Fibroblast of skin of abdomen (primary cell): ENCODE measurements at places on chromosomes 2 and 18.

DNA sequence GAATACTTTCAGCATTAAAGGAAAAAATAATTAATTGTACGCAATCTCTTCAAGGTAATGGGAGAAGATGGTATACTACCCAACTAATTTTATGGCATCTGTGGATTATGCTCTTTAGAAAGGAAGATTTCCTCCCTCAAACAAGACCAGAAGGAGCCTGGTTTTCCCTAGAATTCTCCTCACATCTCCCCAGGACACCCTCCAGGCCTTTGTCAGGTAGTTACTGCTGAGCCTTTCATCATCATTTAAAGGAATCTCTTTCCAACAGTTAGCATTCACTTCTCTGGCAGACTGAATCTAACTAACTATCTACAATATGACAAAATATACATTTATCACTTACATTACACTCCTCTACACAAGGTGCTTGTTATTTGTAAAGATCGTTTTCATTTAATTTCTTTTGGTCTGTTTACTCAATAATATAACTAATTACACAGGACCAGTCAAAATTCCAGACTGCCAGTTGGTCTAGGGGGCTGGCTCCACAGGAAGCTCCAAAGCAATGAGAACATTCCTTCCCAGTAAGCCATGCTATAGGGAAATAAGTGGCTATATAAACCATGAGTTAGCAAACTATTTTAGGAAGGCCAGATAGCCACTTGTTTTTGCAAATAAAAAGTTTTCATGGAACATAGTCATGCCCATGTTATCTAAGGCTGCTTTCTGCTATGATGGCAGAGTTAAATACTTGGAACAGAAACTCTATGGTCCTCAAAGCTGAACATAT lies 19.1 kb downstream of the ZNF24 start:
- peak; percentile 36 for DNase-seq

- peak; percentile 88 for DNase-seq
Measured at GRCh38 chr2:17373741-17374140, 144.5 kb downstream of the RAD51AP2 start.

GRCh38 chr2:219073413-219074129 lies 12.8 kb upstream of the IHH start:
- DNase-seq, result peak; percentile 43

- DNase-seq, result no peak
Measured at GRCh38 chr2:205366336-205367060, 315.8 kb upstream of the NRP2 start.

- no peak for DNase-seq
Measured at GRCh38 chr2:209413311-209414014, 10.4 kb upstream of the MAP2 start.

DNA sequence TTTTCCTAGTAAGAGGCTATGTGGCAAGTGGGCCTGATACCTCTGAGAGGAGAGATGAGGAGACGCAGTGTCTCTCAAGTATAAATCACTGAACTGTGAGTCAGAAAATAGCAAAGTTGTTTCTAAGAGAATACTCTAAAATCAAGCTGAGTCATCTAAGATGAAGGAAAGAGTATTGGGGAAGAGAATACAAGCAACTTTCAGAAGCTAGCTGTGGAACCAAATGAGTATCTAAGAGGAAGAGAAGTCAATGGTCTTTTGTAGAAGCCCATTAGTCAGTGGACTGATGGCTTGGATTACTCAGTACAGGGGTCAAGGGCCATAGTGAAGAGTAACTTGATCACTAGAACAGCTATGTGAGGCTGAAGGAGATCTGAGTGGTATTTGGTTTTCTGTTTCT lies 2.7 kb upstream of the DCC start:
- peak; percentile 67 for DNase-seq

DNA sequence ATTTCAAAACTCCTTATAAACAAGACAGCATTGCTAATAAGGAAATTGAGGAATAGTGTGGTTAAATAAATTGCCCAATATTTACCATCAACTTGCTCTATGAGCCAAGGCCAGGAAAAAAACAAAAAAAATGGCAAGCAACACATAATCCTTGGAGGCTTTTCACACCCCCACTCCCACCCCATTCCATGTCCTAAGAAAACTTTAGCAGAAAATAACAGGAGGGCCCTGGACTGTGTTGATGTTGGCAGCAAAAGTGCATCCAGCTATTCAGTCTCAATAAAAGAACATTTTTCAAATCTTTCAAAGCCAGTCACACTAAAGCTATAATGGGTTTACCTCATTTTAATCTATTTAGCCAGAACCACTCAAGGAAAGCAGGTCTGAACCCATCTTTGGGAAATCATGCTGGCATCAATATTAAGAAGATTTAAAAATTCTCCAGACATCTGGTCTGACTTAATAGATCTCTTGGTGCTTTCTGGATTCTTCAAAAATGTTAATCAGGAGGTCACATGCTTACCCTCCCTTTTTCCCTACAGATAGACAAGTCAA lies 34.6 kb upstream of the STK17B start:
- peak; percentile 15 for DNase-seq

DNA sequence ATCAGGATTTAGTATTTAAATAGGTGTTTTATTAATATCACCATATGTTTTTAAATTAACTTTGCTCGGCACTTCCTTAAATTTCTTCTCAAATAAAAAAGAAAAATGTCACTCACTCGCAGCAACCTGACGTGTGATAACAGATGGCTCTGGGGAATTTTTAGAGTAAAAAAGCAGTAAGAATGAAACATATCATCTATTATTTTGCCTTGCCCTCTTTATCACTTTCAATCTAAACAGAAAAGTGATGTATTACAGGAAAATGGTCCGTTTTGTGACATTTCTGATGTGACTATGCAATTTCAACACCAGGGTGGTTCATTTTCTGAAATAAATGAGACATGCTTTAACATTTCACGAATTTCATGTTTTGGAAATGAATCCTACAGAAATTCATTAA lies 1368.0 kb upstream of the LRRTM1 start:
- no peak for DNase-seq

DNA sequence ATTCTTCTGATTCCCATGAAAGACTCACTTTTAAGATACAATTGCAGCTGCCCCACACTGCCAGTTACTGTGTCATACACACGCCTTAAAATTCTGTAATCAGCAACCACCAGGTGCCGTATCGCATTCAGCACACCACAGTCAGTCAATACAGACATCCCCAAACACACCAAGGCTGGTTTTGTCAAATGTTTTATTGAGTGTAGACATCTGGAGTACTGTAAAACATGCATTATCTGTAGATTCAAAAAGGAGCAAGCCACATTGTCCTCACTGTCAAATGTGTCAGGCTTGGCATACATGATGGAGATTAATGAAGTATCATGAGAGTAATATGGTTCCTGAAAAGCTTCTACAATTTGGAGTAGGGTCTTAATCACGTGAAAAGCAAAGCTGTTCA lies 109.7 kb upstream of the SP3 start:
- DNase-seq, result no peak

DNA sequence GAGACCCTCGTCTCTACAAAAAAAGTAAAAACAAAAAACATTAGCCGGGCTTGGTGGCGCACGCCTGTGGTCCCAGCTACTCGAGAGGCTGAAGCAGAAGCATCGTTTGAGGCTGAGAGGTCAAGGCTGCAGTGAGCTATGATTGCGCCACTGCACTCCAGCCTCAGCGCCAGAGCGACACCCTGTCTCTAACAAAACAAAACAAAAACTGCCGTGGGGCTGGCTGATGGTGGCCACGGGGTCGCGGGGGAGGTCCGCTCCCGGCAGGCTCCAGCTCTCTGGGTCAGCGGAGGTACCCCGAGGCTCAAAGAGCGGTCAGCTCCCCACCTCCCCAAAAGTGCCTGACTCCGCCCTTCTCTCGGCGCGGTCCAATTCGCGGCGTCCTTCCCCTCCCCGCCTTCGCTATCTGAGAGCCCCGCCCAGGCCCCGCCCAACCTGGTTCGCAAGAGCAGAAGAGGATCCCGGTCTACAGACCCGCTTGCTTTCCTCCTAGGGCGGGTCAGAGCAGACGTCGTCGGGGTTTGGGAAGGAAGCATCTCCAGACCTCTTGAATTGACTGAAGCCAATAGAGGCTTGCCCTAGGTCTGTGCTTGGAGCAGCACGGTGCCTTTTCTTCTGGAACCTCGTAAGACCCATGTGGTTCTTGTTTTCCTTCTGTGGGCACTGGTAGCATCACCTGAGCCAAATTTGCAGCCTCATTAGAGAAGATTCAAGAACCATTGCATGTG lies 7.8 kb downstream of the RAX start:
- no peak for DNase-seq

GRCh38 chr18:61637319-61637718 lies 255.5 kb downstream of the RNF152 start:
- no peak for DNase-seq

DNA sequence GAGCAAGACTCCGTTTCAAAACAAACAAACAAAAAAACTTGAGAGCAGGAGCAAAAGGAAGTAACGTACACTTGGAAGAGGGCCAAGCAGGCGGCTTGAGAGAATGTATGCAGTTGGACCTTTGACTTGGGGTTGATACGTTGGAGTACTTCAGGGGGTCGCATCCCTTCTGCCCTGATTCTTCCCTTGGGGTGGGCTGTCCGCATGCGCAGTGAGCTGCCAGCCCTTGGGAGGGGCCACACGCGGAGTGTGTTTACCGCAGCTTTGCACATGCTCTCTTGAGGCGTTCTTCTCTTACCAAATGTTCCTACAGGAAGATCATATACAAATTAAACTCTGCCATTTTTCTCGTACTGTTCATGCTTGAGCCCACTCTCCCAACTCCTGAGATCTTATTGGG lies 38.1 kb upstream of the SOCS6 start:
- no peak for DNase-seq
